ENCODE measurements at places on chromosomes 3 and 15. TPM values are rescaled to one million over a fixed set of nuclear protein-coding genes. Genes with fewer than 3 reads are reported as not detected.

The ASB14 gene
- polyA plus RNA-seq, result 0.48 TPM

The CFAP91 gene
- 37.4 TPM for polyA plus RNA-seq

The UBXN7 gene
- 35.0 TPM for polyA plus RNA-seq

The FGF12 gene
- polyA plus RNA-seq, result 5.2 TPM

The ROPN1 gene
- 0.09 TPM for polyA plus RNA-seq

- DNase-seq, result peak; percentile 31
Observed at GRCh38 chr15:64067564-64068030, 21.3 kb upstream of the DAPK2 start.

GRCh38 chr15:29959384-29960137 is 123.2 kb upstream of the GOLGA8J start:
- DNase-seq, result no peak

- DNase-seq, result no peak
Observed at GRCh38 chr15:88535100-88535499, 11.4 kb downstream of the DET1 start.

DNA sequence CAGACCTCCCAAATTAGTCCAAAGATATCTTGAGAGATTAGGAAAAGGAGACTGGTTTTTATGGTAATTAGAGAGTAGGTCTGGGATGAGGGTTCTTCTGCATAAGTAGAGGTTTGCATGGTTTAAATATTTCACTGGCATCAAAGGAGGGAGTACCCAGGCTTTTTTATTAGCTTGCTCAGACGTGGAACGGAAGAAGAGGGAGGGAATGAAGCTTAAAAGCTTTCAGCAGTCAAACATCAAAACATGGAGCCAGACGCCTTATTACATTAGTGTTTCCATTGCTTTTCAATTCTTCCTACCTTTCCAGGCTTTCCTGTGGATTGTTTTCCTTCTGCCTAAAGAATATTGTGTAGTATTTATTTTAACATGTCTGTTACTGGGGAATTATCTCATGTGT is 342.1 kb upstream of the SOX2 start:
- DNase-seq, result no peak

DNA sequence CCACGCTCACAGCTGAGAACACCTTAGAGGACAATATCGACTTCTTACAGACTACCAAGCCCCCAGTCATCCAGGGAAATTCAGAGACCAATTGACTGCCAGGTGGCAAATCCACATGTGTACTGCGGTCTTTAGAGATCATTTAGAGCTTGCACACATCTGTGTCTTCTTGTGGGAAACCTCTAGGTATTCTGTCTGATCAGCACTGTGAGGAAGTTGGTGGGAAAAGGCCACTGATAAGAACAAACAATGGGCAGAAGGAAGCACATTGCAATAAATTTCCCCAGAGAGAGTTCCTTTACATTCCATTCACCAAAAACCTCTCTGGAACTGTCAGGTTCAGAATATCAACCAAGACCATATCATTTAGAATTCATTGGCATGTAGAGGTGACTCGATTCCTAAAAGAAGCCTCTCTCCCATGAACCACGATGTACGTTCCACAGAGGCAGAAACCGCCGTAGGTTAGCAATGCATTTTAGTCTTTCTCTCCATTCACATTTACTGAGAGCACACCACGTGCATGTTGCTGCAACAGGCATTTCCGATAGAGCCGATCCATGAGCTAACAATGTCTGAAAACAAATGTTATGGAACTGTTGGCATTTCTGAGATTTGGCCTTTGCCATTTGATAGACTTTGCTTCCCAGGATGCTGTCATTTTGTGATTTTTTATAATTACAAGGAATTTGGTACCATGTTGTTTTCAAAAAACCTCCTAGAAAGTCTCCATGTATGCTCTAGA is 287.3 kb upstream of the TPRG1 start:
- no peak for DNase-seq

DNA sequence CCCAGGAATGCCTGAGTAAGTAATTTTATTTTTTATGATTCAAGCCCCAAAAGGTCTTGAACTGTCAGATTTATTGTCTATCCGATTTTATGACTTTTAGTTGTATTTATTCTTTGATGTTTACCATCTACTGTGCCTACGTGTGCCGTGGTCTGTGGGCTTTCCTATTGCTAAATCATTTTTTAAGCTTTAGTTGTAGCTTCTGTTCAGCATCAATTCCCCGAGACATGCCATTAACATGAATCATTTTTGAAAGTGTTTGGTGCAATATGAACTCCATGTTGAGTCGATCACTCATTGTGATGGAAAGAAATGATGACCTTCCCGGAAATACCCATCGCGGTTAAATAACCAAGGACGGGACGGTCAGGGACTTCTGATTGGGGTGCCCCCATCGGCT is 268.7 kb upstream of the THRB start:
- no peak for DNase-seq

DNA sequence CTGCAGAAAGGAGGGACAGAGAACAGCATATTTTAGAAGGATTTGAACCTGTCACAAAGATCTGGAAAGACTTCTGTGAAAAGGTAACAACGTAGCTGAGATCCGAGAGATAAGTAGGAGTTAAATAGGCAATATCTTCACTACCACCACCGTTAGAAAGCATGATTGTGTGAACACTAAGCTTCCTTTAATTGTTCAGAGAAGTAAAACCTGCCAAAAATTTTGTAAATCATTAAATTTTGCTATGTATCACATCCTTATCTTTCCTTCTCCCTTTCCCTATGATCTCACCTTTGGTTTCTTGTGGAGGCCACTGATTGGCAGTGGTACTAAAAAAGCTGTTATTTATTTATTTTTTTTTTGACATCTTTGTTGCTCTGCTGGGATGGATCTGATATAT is 346.9 kb downstream of the NLGN1 start:
- DNase-seq, result no peak

DNA sequence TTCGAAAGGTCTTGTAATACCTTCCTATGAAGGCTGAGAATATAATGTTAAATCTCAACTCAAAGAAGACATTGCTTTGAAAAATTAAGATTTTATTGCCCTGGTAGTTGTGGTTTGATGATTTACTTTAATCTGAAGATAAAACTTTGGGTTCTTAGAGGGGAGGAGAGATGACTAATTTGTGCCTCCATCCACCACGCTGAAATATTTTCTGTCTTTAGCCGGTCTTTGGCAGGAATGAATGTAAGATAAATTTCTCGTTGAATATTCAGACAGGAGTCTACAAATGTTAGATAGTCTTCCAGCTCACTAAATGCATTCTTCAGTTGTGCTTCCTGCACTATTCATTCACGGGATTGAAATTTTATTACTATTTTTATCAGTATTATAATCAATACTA is 844.3 kb upstream of the NR2F2 start:
- no peak for DNase-seq

All from left renal cortex interstitium (tissue), 4 donors.